ENCODE measurements at places on chromosomes 4 and X.
A peak's percentile ranks its signal among the peaks of the same experiment; 100 is the strongest.

DNA sequence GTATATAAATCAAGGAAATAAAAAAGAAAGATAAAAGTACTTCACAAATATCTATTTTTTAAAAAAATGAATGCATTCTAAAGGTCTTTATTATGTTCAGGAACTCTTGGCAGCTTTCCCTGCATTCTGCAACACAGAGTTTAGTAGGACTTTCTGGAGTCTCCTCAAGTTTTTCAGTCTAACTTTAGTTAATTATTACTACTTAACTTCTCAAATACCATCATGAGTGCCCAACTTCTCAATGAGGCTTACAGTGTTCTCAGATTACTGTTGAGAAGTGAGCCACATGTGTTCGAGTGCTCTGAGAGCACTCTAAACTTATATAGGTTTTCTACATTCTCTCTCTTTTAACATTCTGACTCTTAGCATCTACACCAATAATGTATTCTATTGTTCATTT, 1852.9 kb upstream of the PCDH10 start:
- DNase-seq, result no peak

- no peak for DNase-seq
Observed at GRCh38 chr4:112808001-112808400, 171.1 kb downstream of the LARP7 start.

- no peak for DNase-seq
Observed at GRCh38 chrX:136999024-136999423, 34.8 kb downstream of the GPR101 start.

DNA sequence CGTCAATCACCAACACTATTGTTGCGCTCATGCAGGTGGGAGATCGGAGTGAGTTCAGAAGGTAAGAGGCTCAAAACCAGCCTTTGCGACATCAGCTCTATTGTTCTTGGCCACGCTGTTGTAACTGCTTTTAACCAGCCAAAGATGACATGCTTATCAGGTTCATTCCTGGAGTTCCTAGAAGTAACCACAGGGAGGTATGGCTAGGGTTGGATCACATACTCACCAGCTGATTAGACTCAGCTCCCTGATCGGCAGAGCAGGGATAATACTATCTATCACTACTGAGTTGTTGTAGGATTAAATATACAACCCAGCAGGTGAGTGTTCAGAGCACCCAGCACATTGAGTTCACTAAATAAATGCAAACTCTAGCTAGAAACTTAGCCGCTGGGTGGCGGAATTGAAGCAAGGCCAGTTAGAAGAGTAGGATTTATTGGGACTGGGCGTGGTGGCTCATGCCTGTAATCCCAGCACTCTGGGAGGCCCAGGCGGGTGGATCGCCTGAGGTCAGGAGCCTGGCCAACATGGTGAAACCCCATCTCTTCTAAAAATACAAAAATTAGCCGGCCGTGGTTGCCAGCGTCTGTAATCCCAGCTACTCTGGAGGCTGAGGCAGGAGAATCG, 12.4 kb downstream of the SLC34A2 start:
- no peak for DNase-seq

GRCh38 chr4:10861036-10861435, 176.5 kb upstream of the CLNK start:
- DNase-seq, result no peak

- no peak for DNase-seq
Observed at GRCh38 chrX:55119712-55120111, 30.9 kb downstream of the PAGE2 start.

- DNase-seq, result no peak
Observed at GRCh38 chr4:46372878-46373277, 17.1 kb downstream of the GABRA2 start.

- DNase-seq, result peak; percentile 0
Observed at GRCh38 chrX:66408507-66408906, 230.4 kb downstream of the EDA2R start.

GRCh38 chr4:68655764-68656444, 14.5 kb downstream of the UGT2B15 start:
- DNase-seq, result no peak

- no peak for DNase-seq
Observed at GRCh38 chr4:85431881-85432485, 43.0 kb upstream of the ARHGAP24 start.

- no peak for DNase-seq
Observed at GRCh38 chr4:51836549-51836948, 6.4 kb upstream of the DCUN1D4 start.

GRCh38 chr4:35252866-35253265, 991.4 kb downstream of the ARAP2 start:
- DNase-seq, result no peak

DNA sequence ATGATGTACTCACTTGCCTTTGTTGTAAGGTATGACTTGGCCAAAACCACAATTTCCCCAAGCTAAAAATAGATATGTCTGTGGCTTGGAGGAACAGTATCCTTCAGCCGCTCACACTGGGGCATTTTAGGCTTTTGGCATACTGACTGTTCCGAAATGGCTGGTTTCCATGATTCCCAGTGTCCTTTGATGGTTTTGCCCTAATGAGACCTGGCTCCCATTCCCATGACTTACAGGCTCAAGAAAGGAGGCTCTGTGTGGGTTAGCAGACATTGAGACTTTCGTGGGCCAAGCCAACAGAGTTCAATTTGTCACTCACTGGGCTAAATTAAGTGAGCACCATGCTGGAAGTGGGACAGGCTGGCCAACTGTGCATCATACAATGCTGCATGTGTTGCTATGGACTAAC, 150.6 kb downstream of the CEP135 start:
- DNase-seq, result no peak

DNA sequence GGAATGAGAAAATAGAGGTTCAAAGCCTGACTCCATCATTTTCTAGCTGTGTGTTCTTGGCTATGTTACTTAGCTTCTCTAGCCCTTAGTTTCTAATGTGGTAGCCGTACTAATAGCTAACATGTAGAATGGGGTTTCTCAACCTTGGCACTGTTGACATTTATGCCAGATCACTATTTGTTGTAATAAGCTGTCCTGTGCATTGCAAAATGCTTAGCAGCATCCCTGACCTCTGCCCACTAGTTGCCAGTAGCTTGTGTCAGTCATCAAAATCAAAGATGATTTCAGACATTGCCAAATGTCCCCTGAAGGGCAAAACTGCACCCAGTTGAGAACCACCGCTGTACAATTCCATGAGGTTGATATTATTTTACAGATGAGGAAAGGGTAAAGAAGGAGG, 18.3 kb upstream of the ADAMTS3 start:
- no peak for DNase-seq

DNA sequence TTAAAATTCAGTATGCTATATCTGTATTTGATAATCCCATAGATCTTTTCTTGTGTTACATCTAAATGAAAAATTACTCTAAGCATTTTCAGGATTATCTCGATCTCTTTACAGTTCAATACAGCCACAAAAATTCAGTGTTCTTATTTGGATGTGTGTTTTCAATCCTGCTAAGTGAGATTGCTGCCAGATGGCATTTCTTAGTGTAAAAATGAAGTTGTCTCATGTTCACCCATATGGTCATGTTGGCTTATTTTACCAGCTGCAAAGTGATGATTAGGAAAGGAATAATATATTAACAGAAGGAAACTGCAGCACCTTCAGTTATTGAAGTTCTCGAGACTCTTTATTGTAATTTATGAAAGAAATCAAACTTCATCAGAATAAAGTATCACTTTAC, 12.1 kb upstream of the FAM47A start:
- no peak for DNase-seq

DNA sequence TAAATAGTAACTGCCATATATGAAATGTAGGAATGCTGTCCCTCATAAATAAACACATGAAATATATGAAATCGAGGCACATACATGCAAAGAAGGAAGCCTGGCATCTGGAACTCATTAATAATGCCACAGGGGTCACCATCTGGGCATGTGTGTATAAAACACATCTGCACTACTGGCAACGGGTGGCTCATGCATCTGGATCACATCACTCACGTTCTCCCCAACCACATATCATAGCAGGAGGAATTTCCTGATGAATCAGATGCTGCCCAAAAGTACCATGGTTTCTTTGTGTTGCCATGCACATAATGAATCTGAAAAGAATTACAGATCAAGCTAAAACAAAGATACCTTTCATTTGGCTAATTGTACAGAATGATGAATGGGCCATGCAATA, 28.6 kb downstream of the RNF175 start:
- no peak for DNase-seq

GRCh38 chr4:151417766-151418376, 8.9 kb downstream of the FHIP1A start:
- DNase-seq, result no peak

- no peak for DNase-seq
Observed at GRCh38 chr4:23774909-23775308, 114.9 kb downstream of the PPARGC1A start.

GRCh38 chr4:25378437-25378743, 1.3 kb downstream of the ANAPC4 start:
- no peak for DNase-seq

DNA sequence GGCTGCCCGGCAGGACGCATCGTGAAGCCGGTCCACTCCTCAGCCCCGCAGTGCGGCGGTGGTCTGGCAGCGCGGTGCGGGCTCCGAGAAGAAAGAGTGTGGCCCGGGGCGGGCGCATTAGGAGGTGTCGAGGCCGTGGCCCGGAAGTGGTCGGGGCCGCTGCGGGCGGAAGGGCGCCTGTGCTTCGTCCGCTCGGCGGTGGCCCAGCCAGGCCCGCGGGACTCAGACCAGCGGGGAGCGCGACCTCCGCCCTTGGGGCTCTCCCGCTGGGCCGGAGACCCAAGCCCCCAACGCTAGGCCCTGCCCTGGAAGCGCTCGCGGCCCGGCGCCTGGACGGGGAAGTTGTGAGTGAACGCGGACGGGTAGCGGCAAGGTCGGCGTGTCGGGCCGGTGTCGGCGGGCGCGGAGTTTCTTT, 60.0 kb downstream of the HS3ST1 start:
- no peak for DNase-seq

DNA sequence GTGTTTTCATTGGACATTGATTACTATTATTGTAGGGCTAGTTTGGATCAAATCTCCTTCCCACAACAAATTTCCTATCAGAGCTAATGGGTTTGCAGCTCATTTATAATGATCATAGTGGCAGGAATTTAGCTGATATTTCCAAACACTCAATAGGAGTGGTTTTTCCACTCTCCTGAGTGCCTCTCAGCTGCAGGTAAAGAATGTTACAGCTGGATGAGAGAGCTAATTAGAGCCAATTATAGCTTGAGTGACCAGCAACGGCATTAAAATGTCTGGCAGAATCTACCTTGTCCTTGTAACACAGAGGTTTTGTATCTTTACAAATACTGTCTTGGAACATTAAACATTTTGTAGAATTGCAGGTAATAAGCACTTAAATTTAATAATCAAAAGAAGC, 602.8 kb upstream of the EPHA5 start:
- DNase-seq, result peak; percentile 95

GRCh38 chr4:76233083-76233482, 18.4 kb upstream of the FAM47E start:
- DNase-seq, result no peak

- peak; percentile 31 for DNase-seq
Observed at GRCh38 chr4:184649971-184650855, 675 bp downstream of the PRIMPOL start.

GRCh38 chrX:2457289-2458133, 43.3 kb downstream of the DHRSX start:
- no peak for DNase-seq

DNA sequence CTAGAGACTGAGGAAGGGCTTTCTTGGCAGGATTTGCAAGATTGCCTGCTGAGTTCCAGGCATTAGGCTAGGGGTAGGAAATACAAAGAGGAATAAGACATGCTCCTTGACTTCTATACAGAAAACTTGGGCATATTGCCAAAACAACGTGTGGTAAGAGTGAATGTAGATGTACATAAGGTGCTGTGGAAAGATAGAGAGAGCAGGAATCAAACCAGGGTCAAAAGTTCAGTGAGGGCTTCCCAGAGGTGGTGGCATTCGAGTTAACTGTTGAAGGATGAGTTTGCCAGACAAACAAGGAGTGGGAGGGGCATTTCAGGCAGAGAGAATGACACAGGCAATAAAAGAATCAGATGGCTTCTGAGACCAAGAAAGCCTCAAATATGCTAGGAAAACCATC, 187.9 kb downstream of the KDR start:
- DNase-seq, result no peak

- no peak for DNase-seq
Observed at GRCh38 chr4:95732061-95732460, 107.8 kb upstream of the PDHA2 start.

- DNase-seq, result no peak
Observed at GRCh38 chr4:14807856-14808255, 194.4 kb upstream of the CPEB2 start.

DNA sequence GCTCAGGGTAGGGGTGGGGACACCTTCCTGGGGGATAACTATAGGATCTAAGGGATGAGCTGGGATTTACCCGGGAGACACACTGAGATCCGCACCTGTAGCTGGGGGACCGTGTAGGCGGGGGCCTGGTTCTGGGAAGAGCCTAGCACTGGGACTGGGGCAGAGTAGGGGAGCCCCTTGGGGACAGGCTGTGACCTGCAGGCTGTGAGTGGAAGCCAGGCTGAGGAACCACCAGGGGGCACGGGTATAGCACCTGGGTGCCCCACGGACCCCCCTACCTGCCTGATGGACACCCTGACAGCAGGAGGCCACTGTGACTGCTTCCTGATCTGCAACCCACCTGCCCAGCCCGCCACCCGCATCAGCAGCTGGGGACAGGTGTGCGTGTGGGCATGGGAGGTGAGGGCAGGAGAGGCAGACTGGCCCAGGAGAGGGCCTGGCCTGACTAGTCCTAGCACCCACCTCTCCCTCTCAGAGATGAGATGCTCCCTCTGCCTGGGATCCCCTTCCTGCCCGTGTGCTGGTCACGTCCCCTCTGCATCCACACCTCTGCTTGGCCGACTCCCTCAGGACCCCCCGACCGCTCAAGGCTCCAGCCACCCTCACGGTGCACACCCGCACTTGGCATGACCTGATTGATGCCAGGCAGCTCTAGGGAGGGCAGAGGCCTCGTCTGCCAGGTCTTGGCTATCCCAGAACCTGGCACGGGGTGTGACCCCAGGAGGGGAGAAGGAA, 94.2 kb upstream of the NKX1-1 start:
- no peak for DNase-seq

DNA sequence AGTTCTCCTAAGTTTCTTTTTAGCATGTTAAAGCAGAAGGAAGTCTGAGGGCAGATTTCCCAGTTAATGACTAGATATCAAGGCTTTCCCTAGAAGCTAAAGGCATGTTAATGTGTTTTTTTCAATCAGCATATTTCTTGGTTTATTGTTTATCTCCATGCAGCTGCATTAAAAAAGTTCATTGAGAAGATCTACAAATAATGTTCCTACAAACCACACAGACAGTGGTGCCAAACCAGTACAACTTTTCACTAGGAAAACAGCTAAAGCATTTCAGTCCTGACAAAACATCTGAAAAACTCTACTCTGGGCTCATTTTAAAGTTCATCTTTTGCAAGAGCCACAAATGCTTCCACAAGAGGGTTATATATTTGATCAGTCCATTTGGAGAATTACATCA, 320.0 kb downstream of the ADGRL3 start:
- DNase-seq, result no peak

GRCh38 chr4:94486372-94486801, 34.6 kb downstream of the PDLIM5 start:
- DNase-seq, result no peak

All from NCI-H1105 treated with DMSO at 0.1 percent for 48 hours (cell line).